ENCODE measurements at places on chromosomes 7 and 10. TPM values are rescaled to one million over a fixed set of nuclear protein-coding genes. Genes with fewer than 3 reads are reported as not detected.

DNA sequence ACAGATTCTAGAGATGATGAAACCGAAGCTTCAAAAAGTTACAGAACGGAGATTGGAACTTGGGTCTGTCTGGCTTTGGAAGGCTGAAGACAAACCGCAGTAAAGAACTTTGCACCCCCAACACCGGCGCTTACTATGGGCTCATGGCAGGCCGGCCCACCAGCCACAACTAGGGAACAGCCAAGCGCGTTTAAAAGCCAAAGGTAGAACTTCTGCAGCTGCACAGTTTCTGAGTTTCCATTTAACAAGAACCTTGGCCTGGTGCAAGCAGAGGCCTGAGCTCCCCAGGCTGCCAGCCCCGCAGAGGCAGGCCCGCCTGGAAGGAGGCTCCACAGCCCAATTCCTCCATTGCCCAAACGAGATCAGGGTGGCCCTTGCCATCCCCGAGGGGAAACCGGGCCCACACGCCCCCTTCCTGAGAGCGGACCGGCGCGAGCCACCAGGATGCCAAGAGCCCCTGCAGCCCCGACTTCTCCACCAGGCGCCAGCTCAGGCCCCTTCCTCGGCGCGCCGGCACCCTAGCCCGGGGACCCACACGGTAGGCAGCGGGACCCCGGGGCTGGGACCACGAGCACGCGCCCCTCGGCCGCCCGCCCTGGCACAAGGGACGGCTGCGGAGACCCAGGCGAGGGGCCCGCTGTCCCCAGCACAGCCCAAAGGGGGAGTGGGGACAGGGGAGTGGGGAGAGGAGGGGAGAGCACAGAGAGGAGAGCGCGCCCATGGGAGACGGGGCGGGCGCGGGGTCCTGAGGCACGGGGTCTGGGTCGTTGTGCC is 566 bp downstream of the MAD1L1 start:
- peak; percentile 31 for DNase-seq

- DNase-seq: no peak
These were observed 15.0 kb downstream of the ASB13 start for GRCh38 chr10:5651388-5651764.

AOAH gene
- 42.6 TPM for total RNA-seq

SP4 gene
- 15.3 TPM for total RNA-seq

NEUROD6 gene
- not detected for total RNA-seq

DNA sequence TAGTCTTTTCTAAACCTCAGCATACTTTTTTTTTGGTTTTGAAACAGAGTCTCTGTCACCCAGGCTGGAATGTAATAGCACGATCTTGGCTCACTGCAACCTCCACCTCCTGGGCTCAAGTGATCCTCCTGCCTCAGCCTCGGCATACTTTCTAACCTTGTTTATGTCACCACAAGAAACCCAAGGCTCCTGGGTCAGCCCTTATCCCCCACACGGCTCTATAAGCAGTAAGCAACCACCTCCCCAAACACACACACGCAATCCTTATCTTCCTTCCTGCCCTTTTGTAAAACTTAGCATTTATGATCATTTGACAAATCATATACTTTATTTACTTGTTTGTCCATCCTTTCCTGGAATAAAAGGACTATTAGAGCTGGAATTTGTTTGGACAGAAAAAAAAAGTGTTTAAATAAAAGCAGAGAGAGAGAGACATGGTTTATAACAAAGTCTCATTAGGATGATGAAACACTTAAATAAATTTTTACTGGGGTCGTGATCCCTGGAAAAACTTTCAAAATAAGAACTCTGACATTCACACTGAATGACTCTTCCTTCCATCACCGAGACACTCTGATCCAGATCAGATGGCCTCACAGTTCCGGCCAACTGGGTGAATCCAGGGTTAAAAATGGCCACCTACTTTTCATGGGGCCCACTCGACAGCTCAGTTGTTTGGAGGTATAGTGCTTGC is 72.7 kb upstream of the PIK3CG start:
- no peak for DNase-seq

DNA sequence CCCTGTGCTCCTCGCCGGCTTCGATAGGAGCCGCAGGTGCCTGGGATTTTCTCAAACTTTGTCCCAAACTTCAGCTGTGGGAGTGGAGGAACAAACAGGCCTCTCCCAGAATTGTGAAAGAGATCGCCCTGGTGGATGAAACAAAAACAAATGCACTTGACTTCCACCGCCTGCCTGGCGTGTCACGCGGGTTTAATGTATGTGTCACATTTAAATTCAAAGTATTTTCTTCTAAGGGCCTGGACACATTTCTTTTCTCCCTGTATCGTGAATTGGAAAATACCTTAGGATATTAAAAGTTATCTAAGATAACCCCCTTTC is 694 bp upstream of the WASL start:
- peak; percentile 83 for DNase-seq

GRCh38 chr10:58741673-58742072 is 229.0 kb downstream of the BICC1 start:
- DNase-seq: no peak

- no peak for DNase-seq
These were observed 48.8 kb upstream of the EXOC6 start for GRCh38 chr10:92799568-92799967.

- no peak for DNase-seq
These were observed 757 bp upstream of the GRID1 start for GRCh38 chr10:86367152-86367951.

DNA sequence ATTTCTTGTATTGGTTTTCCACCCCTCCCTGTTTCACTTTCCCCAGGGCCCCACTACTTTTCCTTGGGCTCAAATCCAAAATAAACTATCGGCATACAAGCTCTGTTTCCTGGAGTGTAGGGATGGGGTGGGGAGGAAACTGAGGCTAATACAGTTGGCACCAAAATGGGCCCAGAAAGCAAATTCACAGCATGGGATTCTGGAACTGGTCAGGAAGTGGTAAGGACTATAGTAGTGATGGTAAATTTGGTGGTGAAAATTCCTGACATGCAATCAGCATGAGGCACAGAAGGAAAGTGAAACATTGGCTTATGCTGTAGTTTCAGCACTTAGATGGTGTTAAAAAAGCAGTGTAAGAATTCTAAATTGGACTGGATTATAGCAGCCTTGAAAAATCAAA is 8.7 kb upstream of the SAMD9L start:
- DNase-seq: peak; percentile 33

DNA sequence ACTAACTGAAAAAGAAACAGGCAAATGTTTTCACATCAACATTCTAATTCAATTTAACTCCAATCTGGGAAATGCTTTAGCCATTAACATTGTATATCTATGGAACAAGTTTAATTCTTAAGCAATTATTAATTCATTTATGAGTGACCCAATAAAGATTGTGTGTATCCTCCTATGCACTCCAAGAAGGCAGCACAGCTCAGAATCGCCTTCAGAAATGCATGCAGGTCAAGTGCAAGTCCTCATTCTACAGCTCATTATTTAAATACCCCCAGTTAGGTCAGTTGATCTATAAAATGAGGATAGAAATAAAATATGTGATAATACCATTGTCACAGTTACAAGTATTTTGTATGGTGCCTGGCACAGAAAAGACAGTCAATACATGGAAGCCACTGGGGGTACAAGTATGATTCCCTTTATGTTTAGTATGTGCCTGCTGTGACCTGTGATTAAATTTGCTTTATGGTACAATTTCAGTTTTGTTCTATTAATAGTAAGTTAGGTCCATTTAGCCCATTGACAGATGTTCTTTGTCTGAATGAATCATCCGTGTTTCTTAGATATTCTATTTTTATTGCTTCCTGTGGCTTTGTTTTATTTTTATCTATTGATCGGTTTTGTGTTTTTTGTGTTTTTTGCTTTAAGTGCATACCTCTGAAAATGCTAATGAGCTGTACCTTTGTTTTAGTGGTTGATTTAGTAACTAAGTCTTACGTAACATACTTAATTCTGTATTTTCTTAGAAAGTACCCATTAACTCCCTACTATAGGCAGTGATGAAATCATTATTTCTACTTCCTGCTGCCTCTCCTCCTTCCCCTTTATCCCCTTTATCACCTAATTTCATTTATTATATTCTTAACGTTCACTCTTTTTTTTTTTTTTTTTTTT is 42.8 kb downstream of the CPXM2 start:
- no peak for DNase-seq

All from Daoy (cell line).